Adipocyte (in vitro differentiated cells): ENCODE measurements at places on chromosomes 1 and 21.

GRCh38 chr1:109266965-109267364 lies 16.0 kb downstream of the PSRC1 start:
- peak; percentile 31 for DNase-seq

- DNase-seq: no peak
Observed at GRCh38 chr1:91790392-91790791, 95.6 kb downstream of the TGFBR3 start.

GRCh38 chr1:112449630-112449983 lies 53.6 kb downstream of the CTTNBP2NL start:
- DNase-seq: no peak

GRCh38 chr1:211194826-211195225 lies 60.9 kb upstream of the KCNH1 start:
- DNase-seq: peak; percentile 64

DNA sequence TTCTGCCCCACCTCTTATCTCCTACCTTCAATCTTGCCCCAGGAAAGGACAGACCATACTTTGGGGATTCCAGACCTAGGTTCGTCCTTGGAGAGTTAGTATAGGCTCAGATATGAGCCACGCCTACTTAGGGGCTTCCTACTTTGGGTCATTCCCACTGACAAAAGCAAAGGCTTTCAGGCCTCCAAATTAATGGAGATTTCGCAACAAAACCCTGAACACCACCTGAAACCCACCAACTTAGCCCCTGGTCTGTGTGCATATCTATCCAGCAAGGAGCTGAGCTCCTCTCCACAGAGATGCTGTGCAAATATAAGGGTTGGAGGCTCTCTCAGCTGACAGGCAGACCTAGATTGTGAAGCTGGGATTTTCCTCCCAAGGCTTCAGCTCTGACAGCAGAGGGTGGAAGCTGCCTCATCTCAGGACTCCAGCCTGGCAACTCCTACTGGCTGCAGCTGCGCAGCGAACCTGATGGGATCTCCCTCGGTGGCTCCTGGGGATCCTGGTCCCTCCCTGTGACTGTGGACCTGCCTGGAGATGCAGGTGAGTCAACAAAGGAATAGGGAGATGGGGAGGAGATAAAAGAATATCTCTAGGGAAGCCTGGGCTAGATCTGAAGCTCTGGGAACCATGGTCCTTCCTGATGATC lies 2.1 kb downstream of the MPL start:
- no peak for DNase-seq

GRCh38 chr1:201378804-201379203 lies 1.3 kb upstream of the TNNT2 start:
- DNase-seq: no peak

- DNase-seq: peak; percentile 77
Observed at GRCh38 chr1:160376525-160377131, 9.8 kb downstream of the NHLH1 start.

DNA sequence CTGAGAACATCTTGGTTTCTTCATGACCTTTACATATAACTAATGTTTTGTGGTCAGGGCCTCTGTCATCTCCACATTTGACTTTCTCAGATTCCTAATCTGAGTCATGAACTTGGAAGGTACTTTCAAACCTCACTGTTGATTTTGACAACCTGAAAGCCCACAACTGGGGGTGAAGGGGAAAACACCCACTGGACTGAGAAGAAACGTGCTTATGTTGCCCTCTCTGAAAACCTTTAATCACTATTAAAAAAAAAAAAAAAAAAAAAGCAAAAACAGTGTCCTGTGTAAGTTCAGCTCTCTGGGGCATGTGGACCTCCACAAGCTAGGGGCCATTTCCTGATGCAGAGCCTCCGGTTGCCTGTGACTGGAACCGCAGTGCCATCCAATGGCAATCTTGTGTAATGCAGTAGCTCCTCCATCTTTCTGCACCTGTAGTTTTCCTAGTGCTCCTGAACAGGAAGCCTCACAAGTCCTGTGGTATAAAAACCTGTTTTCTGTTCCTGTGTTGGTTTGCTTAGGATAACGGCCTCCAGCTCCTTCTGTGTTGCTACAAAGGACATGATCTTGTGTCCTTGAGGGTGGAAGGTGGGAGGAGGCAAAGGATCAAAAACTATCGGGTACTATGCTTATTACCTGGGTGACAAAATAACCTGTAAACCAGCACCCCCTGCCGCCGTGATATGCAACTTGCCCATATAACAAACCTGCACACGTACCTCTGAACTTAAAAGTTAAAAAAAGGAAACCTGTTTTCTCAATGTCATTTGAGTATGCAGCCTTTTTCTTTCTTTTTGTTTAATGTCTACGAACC lies 124.5 kb downstream of the ZNF648 start:
- peak; percentile 0 for DNase-seq
